ENCODE measurements at places on chromosomes 6 and 20.
A peak's percentile ranks its signal among the peaks of the same experiment; 100 is the strongest.

DNA sequence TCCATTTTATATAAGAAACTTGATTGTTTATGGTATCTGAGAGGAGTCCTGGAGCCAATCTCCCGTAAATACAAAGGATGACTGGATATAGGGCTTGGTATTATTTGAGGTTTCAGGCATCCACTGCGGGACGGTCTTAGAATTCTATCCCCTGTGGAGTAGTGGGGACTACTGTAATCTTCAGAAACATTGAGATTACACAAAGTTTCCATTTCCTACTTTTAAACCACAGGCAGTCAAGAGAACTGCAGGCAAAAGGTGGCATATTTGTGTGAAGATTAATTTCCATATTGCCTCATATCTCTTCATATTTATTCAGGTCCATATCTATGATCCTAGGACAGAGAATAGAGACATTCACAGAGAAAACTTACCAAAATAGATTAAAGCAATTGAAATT is 586.2 kb downstream of the PHF3 start:
- DNase-seq: no peak

DNA sequence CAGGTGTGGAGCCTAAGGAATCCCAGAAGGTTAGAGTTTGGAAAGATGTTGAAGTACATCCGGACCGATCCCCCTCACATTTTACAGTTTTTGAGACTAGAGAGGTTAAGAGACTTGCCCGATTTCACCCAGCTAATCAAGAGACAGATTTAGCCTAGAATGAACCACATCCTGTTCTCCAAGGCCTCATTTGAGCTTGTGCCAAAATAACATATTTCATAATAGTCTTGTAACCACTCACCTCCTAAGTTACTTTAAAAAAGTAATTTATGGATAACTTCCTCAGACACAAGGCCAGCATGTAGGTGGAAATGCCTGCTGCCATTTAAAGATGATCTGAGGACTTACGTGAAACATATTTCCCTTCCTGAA is 39.8 kb upstream of the ARHGAP18 start:
- peak; percentile 86 for DNase-seq

DNA sequence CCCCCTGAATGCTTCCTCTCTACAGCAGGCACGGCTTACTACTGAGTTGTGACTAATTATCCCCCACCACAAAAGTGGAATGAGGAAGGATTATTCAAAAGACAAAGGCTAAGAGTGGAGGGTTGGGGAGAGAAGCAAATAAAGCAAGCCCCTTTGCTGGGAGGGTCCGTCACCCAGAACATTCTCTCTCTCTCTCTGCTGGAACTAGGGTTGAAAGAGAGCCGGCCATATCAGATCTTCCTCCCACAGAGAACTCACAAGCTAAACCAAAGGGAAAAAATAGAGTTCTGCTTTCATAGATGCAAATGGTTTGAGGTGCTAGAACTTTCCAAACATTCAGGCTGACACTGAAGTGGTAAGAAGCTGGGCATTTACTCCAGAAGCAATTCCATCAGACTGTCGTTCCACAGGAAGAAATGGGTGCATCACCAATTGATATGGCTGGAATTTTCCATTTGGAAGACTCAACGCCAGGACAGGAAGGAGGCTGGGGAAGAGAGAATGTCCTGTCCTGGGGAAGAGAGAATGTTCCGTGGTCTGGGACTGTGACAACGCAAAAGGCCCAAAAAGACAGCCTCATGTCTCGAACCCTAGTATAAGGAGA is 7.9 kb downstream of the ZMYND8 start:
- peak; percentile 26 for DNase-seq

DNA sequence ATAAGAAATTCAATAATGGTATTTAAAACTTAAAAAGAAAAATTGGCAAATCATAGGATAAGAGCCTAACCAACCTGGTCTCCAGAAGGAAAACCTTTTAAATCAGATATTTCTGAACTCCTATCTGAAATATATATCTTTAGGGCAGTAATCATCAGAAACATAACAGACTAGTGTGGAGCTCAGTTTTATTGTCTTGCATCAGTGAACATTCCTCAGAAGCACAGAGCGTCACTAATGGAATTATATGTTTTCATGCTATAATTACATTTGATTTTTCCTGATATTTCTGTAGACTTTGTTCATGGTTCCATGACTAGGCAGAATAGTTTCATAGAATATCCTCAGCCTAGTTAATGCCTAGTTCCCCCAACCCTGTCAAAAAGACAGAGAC is 262.2 kb downstream of the EYA4 start:
- no peak for DNase-seq

GRCh38 chr6:132919045-132919860 is 104.9 kb downstream of the RPS12 start:
- no peak for DNase-seq

DNA sequence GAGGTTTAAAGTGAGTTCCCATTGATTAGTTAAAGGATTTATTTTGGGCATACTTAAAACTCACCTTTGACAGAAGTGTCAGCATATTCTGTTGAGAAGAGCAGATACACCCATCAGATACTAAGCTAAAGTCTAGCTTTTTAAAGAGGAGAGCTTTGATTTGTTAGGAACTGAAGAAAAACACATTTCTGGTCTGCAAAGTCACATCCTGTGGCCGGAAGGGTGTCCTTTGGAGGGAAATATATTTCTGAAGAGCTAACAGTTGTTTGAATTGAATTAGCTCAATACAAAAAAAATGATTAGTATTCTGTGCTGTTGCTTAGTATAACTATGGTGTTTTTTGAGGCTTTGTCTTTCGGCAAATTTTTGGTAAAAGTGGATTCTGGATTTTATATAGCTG is 302.7 kb downstream of the RFPL4B start:
- peak; percentile 50 for DNase-seq

DNA sequence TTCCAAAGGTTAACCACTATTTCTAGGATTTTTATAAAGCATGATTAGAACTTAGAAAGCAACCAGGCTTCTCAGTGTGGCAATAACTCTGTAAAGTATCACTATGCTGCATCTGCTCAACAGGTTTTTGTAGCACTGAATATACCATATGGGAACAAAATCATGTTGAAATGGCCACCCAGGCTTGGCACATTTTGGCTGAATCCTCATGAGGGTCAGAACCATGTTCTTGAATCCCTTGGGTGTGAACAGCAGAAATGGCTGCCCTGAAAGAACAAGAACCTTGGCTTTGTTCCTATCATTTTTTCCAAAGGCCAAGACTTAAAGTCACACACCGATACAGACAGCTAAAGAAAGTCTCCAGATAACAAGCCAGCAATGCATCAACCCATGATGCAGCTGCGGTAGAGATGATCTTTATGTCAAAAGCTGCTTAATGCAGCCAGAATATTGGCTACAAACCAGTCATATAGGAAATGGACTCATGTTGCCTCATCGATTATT is 283.0 kb upstream of the NOX3 start:
- no peak for DNase-seq

GRCh38 chr6:170085475-170086401 is 205.1 kb downstream of the DLL1 start:
- DNase-seq: no peak

- no peak for DNase-seq
Observed at GRCh38 chr6:33717934-33718455, 6.5 kb upstream of the UQCC2 start.

DNA sequence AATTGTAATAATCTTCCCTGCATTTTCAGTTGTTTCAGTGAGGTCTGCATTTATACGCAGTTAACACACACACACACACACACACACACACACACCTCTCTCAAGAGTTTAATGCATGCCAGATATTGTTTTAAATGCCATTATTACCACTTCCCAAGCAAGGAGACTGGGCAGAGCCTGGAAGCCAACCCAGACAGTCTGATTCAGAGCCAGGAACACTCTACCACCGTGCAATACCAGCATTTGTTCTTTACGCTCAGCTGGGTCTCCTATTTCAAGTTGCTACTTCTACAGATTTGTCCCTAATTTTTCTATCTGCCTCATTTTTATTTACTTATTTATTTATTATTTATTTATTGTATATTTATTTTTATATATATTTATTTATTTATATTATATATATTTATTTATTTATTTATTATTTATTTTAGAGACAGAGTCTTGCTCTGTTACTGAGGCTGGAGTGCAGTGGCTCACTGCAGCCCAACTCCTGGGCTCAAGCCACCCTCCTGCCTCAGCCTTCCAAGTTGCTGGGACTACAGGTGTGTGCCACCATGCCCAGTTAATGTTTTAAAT is 68.4 kb downstream of the PCSK2 start:
- no peak for DNase-seq

- DNase-seq: no peak
Observed at GRCh38 chr6:89357390-89357789, 4.9 kb upstream of the UBE2J1 start.

GRCh38 chr6:89002523-89002922 is 39.1 kb upstream of the RNGTT start:
- DNase-seq: no peak

- DNase-seq: peak; percentile 80
Observed at GRCh38 chr6:89352278-89353117, at the start of gene UBE2J1. Gene UBE2J1, minus strand, starts transcription at chr6:89352722. Its CDS starts 153 bp downstream, at chr6:89352569.

DNA sequence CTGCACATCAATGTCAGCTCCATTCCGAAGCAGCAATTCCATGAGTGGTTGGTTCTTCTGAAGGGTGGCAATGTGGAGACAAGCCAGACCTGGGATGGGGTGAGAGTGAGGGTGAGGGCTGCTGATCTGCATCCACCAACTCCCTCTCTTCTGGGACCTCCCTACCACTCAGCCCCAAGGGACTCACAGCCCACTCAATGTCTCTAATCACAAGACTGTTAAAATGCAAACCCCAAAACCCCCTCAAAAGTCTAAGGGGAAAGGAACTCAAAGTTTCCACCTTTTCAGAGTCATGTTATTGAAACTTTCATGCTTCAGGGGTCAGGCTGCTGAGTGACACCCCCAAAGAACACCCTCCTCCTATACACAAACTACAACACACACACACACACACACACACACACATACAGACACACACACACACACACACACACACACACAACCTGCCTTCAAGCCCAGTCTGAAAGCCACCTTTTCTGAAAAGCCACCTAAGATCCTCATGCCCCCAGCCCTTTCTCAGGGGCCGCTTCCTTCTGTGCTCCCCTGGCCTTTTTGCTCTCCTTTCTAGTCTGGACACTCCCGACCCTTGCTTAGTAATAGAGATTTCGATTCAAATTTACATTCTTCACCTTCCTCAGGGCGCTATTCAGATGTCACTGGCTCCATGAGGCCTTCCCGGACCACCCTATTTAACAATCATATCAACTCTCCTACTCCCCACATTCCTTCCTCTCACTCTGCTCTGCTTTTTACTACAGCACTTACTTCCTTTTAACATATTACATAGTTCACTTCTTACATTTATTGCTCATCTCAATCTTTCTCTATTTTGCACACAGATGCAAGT is 3.3 kb upstream of the SLC35B2 start:
- DNase-seq: no peak

GRCh38 chr6:8000188-8000596 is 64.0 kb downstream of the BLOC1S5 start:
- DNase-seq: peak; percentile 94

- DNase-seq: no peak
Observed at GRCh38 chr6:133590814-133591213, 298.1 kb upstream of the TCF21 start.

GRCh38 chr20:56439771-56440291 is 27.8 kb downstream of the CASS4 start:
- peak; percentile 49 for DNase-seq

DNA sequence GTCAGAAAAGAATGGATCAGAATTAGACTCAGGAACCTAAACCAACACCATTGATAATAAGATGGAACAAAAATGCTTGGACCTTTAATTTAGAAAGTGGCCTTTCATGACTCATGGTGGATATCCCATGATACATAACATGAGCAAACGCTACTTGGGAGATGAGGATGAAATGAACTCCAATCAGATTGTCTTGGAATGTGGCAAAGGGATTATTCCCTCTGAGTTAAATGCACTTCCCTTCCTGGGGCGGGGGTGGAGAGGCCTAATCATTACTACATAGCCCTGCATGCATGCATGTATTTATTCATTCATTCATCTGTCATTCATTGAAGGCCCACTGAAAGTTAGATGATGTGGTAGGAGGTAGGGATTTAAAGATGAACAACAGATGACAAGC is 174.0 kb downstream of the AIG1 start:
- no peak for DNase-seq

GRCh38 chr6:132246632-132247270 is 154.5 kb downstream of the MOXD1 start:
- DNase-seq: no peak

- no peak for DNase-seq
Observed at GRCh38 chr6:161434921-161435747, 161.3 kb upstream of the AGPAT4 start.

DNA sequence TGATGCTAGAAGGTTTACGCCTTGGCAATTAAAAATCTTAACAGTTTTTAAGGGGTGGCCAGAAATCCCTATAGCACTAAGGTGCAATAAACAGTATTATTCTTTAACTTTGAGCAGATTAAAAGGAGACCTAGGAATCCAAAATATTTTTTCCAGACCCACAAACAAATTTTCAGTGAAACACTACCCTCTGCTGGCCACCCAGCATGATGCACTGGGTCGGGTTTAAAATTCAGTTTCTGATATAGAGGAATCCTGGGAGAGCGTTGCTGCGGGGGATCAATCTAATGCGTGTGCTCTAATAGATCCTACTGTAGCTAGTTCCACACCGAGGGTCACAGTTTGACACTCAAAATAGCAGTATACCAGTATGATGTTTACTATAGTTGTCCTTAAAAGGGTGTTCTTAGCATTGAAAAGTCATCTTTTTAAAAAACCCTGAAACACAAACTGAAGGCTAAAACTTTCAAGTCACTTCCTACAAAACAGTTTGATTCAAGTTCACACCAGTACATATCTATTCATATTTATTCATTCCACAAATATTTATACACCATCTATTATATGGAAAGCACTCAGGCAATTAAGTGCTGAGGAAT is 10.2 kb downstream of the UBE3D start:
- DNase-seq: peak; percentile 46

DNA sequence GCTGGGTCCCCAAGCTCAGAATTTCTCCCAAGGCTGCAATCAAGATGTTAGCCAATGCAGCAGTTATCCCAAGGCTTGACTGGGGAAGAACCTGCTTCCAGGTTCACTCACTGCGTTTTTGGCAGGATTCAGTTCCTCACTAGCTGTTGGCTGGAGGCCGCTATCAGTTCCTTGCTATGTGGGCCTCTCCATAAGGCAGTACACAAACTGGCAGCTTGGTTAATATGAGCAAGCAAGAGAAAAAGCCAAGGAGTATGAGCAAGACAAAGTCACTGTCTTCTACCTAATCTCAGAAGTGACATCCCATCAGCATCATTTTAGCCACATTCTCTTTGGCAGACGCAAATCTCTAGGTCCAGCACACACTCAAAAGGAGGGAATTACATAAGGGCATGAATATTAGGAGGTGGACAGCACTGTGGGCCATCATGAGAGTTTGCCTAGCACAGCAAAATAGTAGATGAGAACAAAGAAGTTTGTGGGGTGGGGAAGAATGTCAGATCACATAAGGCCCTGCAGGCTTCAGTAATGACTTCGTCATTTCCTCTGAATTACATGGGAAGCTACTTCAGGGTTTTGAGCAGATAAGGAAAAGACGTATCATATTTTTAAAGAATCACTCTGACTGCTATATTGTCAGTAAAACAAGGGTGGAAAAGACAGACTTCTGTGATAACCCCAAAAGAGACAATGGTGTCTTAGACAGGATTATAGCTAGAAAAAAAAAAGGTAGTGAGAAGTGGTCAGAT is 25.5 kb downstream of the LMBRD1 start:
- DNase-seq: no peak

- no peak for DNase-seq
Observed at GRCh38 chr6:128025478-128025877, 124.6 kb upstream of the THEMIS start.

GRCh38 chr6:105170059-105170458 is 9.8 kb downstream of the POPDC3 start:
- no peak for DNase-seq

GRCh38 chr6:89940225-89941027 is 46.2 kb downstream of the GJA10 start:
- peak; percentile 65 for DNase-seq
